Endothelial cell of umbilical vein (primary cell): ENCODE measurements at places on chromosomes 4 and X. TPM values are rescaled to one million over a fixed set of nuclear protein-coding genes. Genes with fewer than 3 reads are reported as not detected.

The MAGEA2B gene
- not detected in 2 replicates for total RNA-seq

The PARM1 gene
- total RNA-seq, result not detected in 2 replicates

The UGT2B11 gene
- total RNA-seq, result not detected in 2 replicates

The GNRHR gene
- not detected in 2 replicates for total RNA-seq

The TEX13D gene
- total RNA-seq, result not detected in 2 replicates

DNA sequence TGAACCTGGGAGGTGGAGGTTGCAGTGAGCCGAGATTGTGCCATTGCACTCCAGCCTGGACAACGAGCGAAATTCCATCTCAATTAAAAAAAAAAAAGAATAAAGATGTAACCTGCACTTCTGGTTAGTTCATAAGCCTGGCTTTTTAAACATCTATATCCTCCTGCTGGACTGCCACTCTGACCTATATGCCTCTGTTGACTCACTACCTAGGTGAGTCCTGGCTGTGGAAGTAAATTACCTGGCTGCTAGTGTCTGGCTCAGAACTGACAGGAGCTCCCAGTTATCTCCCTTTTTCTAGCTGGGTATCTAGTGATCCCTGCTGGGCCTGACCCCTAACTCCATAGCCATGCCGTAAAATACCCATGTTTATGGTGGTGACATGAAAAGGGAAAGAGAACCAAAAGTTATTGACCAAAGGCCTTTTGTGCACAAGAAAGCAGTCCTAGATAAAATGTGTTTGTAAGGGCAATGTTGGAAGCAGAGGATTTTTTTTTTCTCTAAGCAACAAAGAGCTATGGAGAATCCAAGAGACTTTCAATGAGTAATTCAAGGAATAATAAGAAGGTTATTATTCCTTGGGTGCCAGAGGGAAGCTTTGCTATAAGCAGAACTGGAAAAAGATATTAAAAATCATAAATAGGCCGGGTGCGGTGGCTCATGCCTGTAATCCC lies 10.4 kb upstream of the G3BP2 start:
- no peaks in the 10 kb centered on the region for H3K36me3 ChIP-seq
- no peaks in the 10 kb centered on the region for H3K27me3 ChIP-seq
- no peak overlapping the region for H3K4me3 ChIP-seq
- no peak for DNase-seq

- H3K36me3 ChIP-seq, result peaks cover 11% of the 10 kb centered on the region
- no peaks in the 10 kb centered on the region for H3K27me3 ChIP-seq
- DNase-seq, result no peak
Measured at GRCh38 chr4:6878451-6879059, 31.1 kb upstream of the TBC1D14 start.

DNA sequence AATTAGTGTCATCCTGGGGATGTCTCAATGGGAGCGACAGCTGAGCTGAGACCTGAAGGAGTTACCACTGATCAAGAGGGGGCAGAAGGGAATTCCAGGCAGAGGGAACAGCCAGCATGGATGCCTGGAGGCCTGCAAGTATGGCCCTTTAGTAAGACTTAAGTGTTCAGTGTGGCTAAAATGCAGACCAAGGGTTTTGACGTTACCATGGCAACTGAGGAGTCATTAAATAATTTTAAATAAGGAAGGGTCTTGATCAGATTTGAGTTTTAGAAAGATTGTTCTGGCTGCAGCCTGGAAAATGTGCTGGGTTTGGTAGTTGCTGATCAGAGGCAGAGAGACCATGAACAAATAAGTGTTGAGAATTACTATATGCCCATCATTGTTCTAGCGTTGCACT lies 285.5 kb downstream of the USP46 start:
- H3K4me1 ChIP-seq, result no peaks in the 10 kb centered on the region
- H3K4me3 ChIP-seq, result no peak overlapping the region
- no peak for DNase-seq
- peaks cover 5% of the 10 kb centered on the region for H3K27me3 ChIP-seq
- no peak overlapping the region for H3K27ac ChIP-seq

DNA sequence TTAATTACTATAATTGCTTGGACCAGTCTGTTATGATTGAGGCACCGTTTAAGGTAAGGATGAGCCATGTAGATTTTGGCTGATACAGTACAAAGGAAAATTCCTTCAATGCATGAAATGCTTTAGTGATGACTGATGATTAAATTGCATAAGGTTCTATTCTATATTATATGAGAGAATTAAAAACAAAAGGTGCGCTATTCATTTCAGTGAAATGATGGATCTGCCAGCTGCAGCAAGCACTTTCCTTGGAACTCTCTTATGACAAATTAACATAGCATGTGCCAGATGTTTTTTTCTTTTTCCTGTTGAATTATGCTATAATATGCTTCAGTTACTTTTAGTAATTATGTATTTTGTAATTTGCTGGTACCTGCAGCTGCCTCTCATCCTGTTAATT lies 98.5 kb downstream of the JADE1 start:
- no peaks in the 10 kb centered on the region for H3K27me3 ChIP-seq
- no peak overlapping the region for H3K27ac ChIP-seq
- no peak for DNase-seq
- H3K4me3 ChIP-seq, result no peak overlapping the region
- no peaks in the 10 kb centered on the region for H3K36me3 ChIP-seq

- H3K27me3 ChIP-seq, result no peaks in the 10 kb centered on the region
- no peaks in the 10 kb centered on the region for H3K36me3 ChIP-seq
- H3K27ac ChIP-seq, result no peak overlapping the region
- no peak overlapping the region for H3K4me3 ChIP-seq
- no peak for DNase-seq
- H3K4me1 ChIP-seq, result no peaks in the 10 kb centered on the region
Measured at GRCh38 chr4:154044742-154045485, 256.0 kb upstream of the SFRP2 start.
